ENCODE measurements at places on chromosomes 16 and 17.
A peak's percentile ranks its signal among the peaks of the same experiment; 100 is the strongest.

DNA sequence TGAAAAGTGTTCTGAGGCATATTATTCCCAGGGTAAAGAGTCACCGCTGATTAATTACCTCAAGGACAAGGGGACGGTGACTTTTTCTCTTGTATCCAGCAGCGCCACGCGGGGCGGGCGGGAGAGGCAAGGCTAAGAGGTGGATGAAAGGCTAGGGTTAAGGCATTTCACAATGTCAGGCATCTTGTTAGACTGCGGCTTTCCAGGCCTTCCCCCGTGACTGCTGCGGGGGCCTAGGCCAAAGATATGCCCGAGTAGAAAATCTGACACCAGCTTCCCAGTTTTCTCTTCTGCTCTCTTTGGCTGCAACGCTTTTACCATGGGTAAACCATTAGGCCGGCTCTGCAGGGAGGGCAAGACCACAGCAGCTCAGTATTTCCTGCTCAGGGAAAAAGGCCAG, 698.2 kb downstream of the MAF start:
- no peak for DNase-seq

- no peak for DNase-seq
These were observed 8.3 kb upstream of the GALK1 start for GRCh38 chr17:75773121-75773807.

GRCh38 chr17:41812381-41813151, at the start of gene FKBP10:
Gene FKBP10, plus strand, starts transcription at chr17:41813004. Its CDS starts 31 bp downstream, at chr17:41813035.
- peak; percentile 43 for DNase-seq

DNA sequence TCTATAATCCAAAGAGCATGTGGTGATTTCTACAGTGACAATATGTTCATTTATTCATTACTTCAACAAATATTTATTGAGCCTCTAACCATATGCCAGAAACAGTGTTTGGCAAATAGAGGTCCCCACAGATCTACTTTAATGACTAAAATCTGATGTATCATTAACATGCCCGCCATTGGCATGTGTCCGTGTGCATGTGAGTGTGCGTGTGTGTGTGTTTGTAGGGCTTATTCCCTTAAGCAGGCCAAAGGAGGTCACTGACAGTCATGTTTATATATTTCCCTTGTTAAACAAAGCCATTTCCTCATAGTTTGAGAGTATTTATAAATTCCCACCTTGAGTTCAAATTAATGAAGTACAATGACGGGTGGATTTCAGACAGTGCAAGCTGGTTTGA, 174.4 kb upstream of the IRX6 start:
- DNase-seq: no peak

DNA sequence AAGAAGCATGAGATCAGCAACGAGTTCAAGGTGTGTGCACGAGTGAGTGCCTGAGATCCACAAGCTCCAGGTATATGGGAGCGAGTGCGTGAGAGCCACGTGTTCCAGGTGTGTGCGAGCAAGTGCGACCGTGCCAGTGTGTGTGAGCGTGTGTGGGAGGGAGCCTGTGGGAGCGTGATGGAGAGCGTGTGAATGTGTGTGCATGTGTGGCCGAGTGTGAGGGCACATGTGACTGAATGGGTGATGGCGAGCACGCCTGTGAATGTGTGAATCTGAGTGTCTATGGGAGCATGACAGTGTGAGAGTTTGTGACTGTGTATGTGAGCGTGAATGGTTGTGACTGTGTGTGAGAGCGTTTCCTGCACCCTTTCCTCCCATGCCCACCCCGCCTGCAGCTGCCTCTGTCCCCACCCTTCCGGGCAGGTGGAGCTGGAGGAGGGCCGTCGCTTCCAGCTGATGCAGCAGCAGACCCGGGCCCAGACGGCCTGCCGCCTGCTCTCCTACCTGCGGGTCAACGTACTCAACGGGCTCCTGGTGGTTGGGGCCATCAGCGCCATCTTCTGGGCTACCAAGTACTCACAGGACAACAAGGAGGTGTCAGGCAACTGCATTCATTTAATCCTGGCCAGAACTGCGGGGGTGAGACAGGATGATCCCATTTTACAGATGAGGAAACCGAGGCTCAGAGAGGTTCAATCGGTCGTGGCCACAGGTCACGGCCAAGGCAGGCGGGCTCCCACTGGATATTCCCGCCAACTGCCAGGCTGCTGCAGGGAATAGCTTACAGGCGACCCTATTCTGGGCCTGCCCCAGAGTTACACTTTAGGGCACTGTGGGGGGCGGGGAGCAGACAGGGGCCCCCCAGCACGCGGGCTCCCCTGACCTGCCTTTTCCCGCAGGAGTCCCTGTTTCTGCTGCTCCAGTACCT, 3.7 kb downstream of the TMC8 start:
- peak; percentile 90 for DNase-seq

DNA sequence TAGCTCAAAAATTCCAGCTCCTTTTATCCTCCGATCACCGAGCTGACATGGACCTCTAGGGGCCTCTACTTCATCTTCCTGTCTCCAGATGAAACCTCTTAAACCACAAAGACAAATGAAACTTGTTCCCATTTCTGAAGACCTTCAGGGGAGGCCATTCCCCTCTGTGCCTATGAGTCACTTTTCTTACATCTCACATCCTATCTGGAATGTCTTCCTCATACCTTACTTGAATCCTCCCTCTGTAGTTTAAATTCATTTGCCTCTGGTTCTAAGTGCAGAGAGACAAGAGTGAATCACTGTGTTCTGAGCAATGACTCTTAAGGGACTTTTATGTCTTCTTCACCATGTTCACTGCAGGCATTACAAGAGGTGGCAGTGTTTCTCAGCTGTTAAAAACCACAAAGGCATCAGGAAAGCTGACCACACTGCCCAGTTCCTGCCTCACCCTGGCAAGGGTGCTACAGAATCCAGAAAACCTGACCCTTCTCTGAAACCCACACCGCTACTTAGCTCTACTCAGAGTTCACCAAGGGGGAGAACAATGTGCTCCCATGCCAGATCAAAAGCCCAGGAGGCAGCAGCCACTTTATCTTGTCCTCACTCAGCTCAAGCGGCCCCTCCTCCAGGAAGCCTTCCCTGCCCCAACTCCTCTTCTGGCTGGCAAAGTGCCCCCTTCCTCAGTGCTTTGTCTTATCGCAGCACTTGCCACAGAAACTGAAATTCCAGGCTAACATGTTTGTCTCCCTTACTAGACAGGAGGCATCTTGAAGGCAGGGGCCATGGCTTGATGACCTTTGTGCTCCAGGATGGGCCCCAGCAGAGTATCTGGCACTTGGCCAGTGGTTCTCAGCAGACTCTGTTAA, 6.4 kb downstream of the CUEDC1 start:
- no peak for DNase-seq

DNA sequence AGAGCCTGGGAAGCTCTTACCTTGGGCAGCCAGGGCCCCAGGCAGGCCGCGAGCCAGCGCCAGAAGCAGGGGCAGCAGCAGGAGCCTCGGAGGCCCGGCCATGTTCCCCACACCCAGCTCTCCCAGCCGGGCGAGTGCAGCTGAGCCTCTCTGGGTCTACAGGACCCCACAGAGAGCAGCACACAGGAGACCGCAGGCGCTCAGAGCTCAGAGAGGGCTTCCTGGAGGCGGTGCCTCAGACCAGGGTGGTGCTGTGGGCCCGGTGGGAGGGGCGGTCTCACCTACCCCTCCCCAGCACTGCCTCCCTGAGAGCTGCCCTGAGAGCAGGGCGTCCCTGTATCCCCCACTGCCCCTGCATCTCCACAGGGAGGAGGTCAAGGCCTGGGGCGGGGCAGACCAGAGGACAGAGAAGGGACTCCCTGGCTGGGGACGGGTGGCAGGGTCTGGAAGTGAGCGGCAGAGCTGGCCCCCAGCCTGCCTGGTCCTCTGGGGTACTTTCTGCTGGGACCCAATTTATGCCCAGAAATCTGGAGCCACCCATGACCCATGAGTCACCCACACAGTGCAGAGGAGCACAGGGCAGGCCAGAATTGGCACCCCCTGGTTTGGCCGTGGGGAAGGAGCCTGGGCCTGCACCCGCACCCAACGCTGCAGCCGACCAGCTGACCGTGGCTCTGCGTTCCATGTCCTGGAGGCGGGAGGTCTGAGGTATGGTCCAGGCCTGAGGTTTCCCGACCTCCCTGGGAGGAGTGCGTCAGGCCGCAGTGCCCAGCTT, at the start of gene CD7:
Gene CD7 (minus strand): TSS at position 215 of the 775 bp plus-strand sequence. CDS start 113 bp downstream, at position 102.
- peak; percentile 74 for DNase-seq

DNA sequence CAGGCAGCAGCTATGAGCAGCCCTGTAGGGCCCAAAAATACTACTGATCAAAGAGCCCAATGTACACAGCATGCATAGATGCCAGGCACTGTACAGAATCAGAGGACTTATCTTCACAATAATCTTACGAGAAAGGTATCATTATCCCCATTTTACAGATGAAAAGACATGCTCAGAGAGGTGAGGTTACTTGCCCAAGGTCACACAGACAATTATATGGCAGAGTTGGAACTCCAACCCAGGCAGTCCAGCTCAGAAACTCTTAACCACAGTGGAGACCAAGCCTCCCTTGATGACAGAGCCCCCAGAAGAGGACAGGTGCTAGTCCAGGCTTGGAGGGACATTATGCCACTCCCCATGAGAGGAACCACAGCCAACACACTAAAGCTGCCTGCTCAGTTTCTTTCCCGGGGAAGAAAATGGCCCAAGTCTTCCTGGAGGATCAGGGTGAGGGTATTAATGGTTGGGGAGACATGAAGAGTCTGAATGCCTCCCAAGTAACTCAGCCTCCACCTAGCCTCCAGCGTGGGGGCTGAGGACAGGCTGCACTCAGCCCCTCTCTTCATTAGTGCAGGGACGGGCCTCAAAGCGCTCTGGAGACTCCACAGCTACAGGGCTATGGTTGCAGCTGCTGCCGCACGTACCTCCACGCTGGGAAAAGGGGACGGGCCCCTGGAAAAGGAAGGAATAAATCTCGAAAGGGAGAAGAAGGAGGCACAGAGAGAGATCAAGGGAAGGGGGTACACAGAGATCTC, 826 bp downstream of the UNC119 start:
- DNase-seq: no peak

DNA sequence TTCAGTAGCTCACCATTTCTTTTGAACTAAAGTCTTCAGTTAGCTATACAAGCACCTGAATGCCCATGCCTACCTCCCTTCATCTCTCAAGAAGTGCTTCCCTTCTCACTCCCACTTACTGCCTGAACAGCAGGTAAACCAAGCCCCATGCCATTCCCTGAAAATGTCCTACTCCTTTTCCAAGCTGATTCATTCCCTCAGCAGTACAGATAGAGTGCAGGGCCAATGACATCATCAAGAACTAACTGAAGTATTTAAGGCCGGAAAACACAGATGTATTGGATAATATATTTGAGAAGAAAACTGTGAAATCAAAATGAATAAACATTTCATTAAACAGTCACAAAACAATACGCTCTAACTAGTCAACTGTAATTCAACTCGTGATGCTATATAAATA, 478.8 kb upstream of the CDH11 start:
- no peak for DNase-seq

- DNase-seq: no peak
These were observed 412.7 kb downstream of the UTP18 start for GRCh38 chr17:51673070-51673469.

DNA sequence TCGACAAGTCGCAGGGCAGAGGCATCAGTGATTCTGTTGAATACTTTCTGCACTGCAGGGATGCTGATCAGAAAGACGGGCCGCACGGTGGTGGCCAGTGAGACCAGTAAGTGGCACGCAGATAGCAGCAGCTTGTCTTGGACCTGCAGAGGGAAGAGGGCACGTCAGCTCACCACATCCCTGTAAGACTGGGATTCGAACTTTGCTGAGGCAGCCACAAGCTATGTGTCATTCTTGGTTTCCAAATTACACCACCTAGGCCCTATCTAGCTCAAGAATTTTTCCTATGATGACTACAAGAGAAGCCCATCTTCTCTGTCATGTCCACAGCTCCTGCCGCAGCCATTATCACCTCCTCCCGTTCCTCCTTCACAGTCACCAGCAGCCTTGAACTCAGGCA, 49.4 kb upstream of the GSG1L start:
- no peak for DNase-seq

DNA sequence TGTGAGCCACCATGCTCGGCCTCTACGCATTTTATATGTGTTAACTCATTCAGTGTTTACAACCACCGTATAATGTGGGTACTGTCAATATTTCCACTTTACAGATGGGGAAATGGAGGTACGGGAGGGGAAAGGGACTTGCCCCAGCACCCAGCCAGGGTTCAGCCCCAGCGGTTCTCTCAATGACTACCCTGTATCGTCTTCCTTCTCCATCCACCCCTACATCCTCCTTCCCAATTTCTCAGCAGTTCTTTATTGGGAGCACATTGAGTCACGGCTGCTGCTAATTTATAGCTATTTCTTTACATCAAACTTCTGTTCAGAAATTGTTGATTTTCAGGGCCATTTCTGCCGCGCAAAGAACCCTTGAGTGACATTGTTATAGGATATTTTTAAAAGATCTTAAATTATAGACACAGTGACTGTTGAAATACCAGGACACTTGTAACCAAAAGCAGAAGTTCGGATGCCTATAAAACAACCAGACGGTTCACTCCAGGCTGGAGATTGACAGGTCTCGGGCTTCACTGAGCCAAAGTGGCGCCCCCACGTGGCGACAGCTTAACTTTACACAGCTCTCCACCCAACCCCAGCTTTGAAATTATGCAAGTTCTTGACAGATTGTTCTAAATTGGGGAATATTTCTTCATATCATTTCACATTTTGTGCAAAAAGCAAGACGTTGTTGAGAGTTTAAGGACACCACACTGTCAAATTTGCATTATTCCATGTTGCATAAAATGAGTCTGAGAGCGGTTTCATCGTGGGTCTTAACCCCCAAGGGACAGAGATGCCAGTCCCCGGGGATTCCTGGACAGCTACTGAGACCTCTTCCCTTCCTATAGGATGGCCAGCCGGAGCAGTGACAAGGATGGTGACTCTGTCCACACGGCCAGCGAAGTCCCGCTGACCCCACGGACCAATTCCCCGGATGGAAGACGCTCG, 11.8 kb downstream of the SYT17 start:
- DNase-seq: peak; percentile 35

DNA sequence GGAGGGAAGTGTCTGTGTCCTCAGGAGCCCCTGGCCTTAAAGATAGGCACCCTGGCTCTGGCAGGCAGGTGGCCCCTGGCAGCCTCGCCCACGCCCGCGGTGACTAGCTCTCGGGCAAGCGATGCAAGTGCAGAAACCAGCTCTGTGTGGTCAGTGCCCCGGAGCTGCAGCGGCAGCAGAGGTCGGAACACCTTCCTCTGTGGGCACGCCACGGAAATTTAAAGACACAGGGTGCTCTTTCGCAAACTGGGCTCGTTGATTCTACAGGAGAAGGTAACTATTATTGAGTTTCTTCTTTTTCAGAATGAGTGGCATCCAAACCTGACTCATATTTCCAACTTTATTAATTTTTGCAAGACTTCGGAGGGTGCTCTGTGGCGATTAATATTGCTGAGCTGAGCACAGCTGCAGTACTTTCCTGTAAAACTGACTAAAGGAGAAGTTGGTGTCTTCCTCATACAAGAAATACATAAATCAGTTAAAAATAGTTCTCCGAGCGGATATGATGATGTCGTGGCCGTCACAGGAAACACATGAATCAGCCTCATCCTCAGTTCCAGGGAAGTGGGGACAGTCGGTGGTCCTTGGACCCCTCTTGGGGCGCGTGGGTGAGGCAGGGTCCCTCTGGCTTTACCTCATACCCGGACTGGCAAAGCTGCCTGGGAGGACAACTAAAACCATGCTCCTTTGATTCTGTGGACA, 120.2 kb downstream of the METRNL start:
- peak; percentile 57 for DNase-seq
